Foreskin keratinocyte (primary cell): ENCODE measurements at places on chromosomes 4 and X. TPM values are rescaled to one million over a fixed set of nuclear protein-coding genes. Genes with fewer than 3 reads are reported as not detected.

- no peak for DNase-seq
These were observed 71.6 kb upstream of the TET2 start for GRCh38 chr4:105075045-105075444.

GRCh38 chr4:157772907-157773306 is 399.9 kb downstream of the GASK1B start:
- no peak for DNase-seq

DNA sequence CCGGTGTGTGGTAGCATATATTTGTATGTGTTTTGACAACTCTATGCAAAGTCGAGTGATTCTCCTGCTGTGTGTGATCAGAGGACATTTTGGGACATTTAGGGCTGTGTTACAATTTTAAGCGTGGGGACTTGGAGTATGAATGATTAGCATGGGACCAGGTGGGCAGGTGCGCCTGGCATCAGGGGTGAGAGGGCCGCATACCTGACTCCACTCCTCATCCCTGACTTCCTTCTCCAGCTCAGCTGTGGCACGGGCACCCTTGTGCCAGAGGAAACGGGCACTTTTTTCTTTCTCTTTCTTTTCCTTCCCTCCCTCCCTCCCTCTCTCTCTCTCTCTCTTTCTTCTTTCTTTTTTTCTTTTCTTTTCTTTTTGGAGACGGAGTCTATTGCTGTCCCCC is 15.7 kb upstream of the PLCXD1 start:
- no peak for DNase-seq

DNA sequence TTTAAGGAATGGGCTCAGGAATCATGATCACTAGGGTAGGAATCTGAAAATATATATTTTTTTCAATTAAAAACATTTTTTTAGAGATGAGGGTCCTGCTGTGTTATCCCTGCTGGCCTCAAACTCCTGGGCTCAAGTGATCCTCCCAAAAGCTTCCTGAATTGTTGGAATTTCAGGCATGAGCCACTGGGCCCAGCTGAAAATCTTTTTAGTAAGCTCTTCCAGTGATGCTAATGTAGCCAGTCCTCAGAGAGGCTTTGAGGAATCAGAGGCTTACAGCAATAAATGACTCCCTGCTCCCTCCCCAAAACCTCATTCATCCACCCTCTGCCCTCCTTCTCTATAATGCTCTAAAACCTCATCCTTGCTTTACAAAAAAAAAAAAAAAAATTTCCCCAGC is 129.5 kb downstream of the ZIC3 start:
- no peak for DNase-seq

Gene FOXR2
- polyA plus RNA-seq = not detected in 2 replicates
